Activated CD4-positive, alpha-beta T cell treated with anti-CD3 and anti-CD28 coated beads for 24 hours (primary cell): ENCODE measurements at places on chromosomes 3 and 15.

DNA sequence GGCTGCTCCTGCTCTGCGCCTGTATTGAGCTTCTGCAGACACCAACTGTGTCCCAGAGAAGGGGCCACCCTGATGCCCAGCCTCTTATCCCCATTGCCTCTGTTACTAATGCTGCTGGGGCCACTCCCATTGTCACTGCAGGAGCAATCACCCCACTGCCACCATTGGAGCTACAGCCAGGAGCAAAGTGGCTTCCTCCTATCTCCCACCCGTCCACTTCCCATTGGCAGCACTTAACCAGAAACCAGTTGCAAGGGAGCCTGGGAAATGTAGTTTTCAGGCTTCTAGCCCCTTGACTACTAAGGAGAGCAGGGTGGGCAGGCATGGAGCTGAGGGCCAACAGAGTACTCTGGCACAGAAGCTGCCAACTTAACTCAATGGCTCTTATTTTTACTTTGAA is 55.9 kb upstream of the KLF13 start:
- DNase-seq = no peak

GRCh38 chr3:156711113-156711512 is 36.7 kb downstream of the TIPARP start:
- no peak for DNase-seq

- no peak for DNase-seq
These were observed 14.6 kb upstream of the TFRC start for GRCh38 chr3:196096382-196096953.

- DNase-seq = no peak
These were observed 171.0 kb upstream of the UMPS start for GRCh38 chr3:124558991-124559845.

DNA sequence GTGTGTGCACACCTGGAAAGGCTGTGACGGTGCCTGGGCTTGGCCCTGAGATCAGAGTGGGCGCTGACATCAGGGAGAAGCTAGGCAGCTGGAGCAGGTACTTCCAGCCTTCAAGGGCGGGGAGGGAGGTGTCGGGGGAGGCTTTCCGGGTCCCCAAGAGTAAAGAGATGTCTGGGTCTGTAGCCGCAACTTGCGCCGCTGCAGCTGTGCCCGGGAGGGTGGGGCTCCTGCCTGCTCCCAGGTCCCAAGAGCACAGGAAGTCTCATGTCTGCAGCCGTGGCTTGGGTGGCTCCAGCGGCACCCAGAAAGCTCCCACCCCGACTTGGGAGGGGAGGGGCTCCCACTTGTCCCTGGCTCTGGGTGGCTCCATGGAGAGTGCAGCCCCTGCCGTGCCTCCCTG is 103.2 kb upstream of the BNIP2 start:
- no peak for DNase-seq

DNA sequence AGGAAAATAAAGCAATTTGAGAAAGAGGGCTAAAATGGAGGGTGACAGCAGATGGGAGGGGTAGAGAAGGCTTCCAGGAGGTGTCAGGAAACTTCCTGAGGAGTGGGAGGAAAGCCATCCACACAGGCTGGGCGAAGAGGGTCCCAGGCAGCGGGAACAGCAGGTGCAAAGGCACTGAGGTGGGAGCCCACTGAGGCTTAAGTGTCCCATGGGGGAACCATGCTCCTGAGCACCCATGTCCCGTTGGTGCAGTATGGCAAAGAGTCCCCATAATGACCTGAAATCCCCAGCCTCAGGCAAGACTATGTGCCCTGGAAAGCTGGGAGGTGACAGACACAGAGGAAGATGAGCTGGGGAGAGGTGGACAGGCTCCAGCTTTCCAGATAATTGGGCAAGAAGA is 30.0 kb downstream of the CFAP100 start:
- no peak for DNase-seq

DNA sequence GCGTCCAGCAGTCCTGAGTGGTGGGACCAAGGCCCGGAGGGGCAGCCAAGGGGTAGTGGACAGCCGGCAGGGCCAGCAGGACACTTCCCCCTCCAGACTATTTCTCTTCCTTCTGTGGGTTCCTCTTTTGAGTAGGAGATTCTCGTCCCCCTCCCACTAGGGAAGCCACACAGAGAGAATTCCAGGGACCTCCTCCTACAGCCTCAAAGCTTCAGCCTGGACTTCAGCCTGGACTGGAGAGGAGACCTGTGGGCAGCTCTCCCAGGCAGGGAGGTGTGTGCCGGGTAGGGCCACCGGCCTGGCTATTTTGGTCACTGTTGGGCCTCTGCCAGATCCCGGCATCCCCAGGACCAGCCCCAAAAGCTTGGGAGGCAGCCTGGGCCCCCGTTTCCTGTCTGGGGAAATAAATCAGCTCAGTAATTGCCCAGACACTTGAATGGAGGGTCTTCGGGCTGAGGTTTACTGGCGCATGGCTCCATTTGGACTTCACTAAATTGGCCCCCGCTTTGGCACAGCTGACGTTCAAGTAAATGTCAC is 1.3 kb downstream of the SLC6A6 start:
- no peak for DNase-seq

GRCh38 chr15:48981941-48982340 is 18.2 kb upstream of the SHC4 start:
- no peak for DNase-seq

GRCh38 chr3:89434621-89435380 is 327.4 kb downstream of the EPHA3 start:
- no peak for DNase-seq

- DNase-seq = no peak
These were observed 2.3 kb downstream of the GORASP1 start for GRCh38 chr3:39104961-39105686.

DNA sequence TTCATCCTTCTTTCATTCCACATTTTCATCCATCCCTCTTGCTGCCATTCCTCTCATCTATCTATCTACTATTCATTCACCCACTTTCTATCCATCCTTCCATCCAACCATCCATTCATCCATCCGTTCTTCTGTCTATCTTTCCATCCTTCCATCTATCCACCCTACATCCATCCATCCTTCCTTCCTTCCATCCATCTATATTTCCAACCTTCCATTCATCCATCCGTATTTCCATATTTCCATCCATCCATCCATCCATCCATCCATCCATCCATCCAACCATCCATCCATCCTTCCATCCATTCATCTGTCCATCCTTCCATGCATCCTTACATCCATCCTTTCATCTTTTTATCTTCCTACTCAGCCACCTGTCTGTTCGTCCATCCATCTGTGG is 14.0 kb downstream of the SLC6A20 start:
- DNase-seq = no peak

GRCh38 chr3:194163697-194164096 is 27.7 kb downstream of the HES1 start:
- DNase-seq = no peak

- DNase-seq = no peak
These were observed 37.3 kb downstream of the FSD2 start for GRCh38 chr15:82768414-82769054.

DNA sequence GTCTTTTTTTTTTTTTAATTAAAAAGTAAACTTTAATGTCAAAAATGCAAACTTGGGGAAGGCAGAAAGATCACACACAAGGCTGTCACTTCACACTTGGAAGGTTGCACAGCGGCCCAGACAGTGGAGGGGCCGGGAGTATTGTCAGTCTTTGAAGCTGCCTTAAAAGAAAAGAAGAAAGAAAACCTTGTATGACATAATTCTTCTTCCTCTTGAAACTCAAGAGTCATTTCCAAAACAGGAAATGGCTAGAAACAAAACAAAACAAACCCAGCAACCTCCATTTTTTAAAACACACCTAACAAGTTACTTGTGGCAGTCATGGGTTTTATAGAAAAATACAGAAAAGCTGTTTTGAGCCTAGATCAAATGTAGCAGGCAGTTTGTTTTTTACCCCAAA is 68.1 kb upstream of the MAGI1 start:
- DNase-seq = no peak

DNA sequence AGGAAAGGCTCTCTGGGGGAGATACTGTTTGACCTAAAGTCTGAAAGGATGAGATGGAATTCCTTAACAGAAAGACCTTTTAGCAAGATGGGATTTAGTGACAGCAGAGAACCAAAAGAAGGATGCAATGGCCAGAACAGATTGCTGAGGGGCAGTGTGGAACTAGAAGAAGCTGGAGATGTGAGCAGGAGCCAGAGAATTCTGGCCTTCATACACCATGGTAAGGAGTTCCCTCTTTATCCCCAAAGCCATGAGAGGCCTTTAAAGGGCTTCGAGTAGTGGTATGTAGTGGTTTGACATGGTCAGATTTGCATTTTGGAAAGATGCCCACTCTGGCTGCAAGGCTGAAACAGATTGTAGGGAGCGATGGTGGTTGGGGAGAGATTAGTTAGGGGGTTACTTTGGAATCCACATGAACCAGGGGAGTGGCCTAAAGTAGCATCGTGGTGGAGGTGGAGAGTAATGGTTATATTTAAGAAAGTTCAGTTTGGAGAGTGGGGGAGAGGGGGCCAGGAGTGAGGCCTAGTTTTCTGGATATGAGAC is 34.0 kb upstream of the NPHP3 start:
- DNase-seq = no peak

DNA sequence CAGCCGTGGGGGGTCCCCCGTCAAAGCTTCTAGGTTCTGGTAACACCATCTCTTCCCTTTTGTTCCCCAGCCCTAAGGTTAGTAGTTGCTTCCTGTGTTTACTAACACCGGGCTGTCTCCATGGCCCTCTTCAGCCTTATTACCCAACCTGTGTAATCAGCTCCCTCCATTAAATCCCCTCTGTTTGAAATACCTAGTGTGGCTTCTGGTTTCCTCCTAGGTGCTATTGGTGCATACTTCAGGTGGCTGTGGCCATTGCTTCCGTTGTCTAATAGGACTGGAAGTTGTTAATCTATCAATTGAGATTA is 35.3 kb downstream of the MOBP start:
- DNase-seq = no peak

GRCh38 chr3:128492671-128493569 is at the start of gene GATA2:
Gene GATA2 (minus strand): TSS chr3:128493201. CDS start chr3:128487031, 6,170 bp downstream.
- DNase-seq = no peak

GRCh38 chr3:108011616-108012015 is 79.2 kb downstream of the CD47 start:
- DNase-seq = no peak

DNA sequence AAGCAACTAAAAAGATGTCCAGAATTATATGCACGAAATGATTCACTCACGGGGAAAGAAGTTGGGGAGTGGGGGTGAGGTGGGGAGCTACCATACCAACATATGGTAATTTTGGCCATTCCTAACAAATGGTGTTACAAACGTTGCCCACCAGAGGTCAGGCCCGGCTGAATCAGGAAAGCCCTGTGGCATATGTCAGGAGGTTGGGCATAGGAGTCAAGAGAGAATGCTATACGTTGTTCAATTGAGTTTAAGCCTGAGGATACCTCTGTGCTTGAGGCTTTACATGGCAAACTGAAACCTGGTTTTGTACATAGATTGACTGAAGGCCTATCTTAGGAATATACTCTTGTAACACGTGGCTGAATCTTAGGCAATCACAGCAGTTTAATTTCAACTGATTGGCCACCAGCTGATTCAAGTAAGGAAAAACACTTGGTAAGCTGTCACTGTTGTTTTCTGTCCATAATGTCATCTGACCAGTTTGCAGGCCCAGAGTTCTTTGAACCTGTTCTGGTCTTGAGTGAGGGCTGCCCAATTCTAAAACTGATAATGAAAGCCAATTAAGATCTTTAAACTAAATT is 23.4 kb upstream of the SLC2A2 start:
- no peak for DNase-seq

- DNase-seq = no peak
These were observed 326.6 kb downstream of the ARPP21 start for GRCh38 chr3:35965908-35966307.

DNA sequence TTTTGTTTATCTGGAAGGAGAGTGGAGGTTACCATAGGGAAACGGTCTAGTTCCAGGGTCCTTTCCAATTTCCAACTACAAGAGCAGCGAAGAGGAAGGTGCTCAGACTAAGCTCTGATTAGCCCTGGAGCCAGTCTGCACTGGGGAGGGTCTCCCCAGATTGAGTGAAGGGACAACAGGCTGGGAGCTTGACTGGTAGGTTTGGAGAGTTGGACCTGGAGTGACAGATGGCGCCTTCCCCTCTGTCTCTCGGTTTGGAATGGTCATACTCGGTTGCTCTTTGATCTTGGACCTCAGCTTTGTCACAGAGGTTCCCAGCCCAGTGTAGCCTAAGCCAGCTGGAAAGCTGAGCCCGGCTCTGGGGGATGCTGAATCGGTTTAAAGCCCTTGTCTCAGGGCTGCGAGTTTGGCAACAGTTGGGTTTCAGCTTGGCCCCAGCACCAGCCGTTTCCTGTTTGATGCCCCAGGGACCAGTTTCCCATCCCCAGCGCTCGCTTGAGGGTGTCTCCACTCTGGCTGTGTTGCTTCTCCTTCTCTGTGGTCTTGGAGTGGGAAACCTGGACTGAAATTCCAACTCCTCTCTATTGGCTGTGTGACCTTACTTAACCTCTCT is 53.1 kb upstream of the ULK4 start:
- DNase-seq = no peak

GRCh38 chr3:57948080-57948671 is 60.0 kb upstream of the FLNB start:
- no peak for DNase-seq

DNA sequence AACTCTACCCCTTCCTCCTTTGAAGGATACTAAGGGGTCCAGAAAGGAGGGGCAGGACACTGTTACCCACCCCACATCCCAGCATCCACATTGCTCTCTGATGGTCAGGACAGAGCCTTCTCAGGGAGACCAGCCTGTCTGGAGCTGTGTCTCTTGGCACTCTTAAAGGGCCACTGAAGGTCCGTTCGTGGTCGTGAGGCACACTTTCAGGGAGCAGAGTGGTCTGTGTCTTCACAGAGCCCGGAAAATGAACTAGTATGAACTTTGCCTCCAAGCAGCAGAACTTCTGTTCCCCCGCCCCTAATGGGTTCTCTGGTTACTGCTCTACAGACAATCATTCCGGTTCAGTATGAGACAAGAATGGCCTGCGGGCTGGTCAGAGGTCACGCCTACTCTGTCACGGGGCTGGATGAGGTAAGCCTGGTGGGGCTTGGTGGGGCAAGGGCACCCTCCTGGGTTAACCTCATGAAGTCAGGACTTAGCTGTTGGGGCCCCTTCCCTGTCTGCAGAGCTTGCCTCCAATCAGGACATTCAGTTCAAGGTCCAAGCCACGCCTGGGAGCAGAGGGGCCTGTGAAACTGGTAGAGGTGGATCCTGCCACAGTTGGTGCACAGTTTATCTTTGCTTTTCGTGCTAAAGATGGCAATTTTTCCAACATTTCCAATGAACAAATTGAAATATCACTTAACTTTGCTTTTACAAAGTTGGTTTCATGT is 33.2 kb downstream of the CAPN3 start:
- no peak for DNase-seq

DNA sequence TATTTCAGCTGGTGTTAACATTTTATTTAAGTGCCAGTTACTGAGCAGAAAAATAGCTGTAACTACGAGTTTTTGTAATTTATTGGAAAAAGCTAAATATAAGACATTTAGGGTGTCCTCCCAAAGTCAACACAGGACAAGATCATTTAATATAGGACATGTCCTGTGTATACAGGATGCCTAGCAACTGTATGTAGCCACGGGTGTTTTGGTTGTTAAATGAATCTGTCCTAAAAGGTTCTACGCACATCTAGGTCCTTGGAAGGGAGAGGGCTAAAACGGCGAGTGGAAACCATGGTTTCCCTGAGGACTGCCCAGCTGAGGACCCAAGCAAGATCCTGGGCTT is 565 bp upstream of the ZNF621 start:
- no peak for DNase-seq

- no peak for DNase-seq
These were observed 42.5 kb downstream of the CAPN3 start for GRCh38 chr15:42401544-42402454.

- DNase-seq = no peak
These were observed 1.1 kb upstream of the RPL32 start for GRCh38 chr3:12842469-12842868.
